Fibroblast of skin of left biceps (primary cell): ENCODE measurements at places on chromosomes 7 and 10.
A peak's percentile ranks its signal among the peaks of the same experiment; 100 is the strongest.

- peak; percentile 5 for DNase-seq
Measured at GRCh38 chr7:155951554-155952158, 139.4 kb upstream of the SHH start.

DNA sequence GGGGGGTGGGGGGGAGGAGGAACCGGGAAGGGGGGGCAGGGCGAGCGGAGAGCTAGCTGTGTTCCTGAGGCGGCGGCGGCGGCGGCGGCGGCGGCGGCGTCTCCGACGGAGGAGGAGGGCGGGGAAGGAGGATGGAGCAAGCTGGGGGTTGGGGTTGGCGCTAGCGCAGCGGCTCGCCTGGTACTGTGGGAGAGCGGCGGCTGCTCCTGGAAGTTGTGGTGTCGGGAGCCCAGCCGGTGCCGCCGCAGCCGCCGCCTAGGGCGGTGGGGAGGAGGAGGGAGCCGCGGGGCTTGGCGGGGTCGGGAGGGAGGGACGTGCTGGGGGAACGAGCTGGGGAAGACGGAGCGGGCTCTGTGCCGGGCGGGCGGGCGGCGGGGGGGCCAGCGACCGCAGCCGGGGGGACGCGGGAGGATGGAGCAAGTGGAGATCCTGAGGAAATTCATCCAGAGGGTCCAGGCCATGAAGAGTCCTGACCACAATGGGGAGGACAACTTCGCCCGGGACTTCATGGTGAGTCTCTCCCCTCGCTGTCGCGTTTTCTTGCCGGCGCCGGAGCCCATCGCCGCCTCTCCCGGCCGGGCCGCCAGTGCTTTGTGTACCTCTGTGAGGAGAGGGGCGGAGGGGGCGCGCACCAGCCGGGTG, at the start of gene PTPN12:
TSS of gene PTPN12 (plus strand) at position 160 of the 642 bp plus-strand sequence. CDS start at position 412, 252 bp downstream.
- DNase-seq = no peak

GRCh38 chr10:118735294-118735693, 19.5 kb downstream of the CACUL1 start:
- no peak for DNase-seq

- no peak for DNase-seq
Measured at GRCh38 chr10:88138319-88138848, 275.0 kb downstream of the PTEN start.

DNA sequence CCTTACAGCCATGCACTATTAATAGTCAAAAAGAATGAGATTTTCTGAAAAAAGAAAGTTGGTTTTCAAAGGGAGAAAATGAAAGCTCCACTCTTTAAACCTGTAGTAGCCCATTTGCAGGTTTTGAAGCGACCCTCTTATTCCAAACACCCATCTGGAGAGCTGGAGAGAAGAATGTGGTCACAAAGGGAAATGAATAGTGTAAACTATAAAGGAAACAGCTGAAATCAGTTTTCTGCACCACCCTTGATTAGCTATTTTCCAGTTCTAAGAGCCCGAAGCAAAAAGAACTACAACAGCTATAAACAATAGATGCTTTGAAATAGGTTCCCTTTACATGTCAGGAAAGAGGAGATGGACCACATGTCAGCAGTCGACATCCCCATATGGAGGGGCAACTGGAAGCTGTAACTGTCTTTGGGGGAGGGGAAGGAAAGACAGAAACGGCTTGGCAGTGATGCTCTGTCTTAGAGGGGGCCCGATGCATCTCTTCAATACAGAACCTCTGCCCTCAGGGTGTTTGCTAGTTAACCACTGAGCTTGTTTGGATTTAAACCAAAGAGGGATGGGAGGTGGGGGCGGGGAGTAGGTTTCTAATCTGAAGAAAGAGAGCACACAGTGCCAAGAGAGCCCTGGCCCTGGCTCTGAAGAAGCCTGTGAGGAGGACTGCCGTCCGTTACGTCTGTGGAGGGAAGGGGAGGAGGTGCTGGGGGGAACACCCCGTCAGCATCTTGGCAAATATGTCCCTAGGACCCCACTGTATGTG, 55.3 kb downstream of the CPVL start:
- no peak for DNase-seq

DNA sequence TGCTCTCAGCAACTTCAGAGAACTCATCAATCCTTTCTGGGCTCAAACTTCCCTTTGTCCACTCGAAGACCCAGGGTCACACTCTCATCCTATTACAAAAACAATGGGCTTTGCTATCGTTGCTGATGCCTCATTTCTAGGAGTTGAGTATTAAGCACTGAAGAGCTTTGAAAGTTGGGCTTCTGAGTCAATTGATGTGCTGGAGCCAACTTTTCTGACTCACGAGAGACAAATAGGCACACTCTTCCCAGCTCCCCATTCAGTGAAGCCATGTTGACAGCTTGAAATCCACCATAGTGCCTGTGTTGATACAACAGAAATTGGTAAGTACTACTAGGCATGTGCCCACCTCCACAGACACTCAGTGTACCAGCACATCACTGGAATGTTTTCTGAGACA, 97.5 kb upstream of the PRSS58 start:
- DNase-seq = no peak

- no peak for DNase-seq
Measured at GRCh38 chr7:107046491-107047259, 2.2 kb downstream of the PRKAR2B start.

DNA sequence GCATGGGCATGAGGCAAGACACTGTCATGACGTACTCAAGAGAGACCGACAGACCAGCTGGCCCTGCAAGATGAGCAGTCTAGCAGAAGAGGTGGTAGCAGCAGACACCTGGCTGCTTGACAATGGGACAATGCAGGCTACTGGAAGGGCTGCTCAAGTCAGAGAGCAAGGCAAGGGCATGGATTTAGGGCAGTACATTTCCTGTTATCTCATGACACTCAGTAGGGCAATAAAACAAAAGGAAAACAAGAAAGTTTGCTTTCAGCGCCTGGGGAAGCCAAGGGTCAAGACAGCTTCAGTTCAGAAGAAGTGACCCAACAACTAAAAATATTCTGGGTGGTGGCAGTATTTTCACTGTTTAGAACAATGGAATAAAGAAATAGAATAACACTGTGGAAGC, 331.8 kb upstream of the PHYHIPL start:
- no peak for DNase-seq

DNA sequence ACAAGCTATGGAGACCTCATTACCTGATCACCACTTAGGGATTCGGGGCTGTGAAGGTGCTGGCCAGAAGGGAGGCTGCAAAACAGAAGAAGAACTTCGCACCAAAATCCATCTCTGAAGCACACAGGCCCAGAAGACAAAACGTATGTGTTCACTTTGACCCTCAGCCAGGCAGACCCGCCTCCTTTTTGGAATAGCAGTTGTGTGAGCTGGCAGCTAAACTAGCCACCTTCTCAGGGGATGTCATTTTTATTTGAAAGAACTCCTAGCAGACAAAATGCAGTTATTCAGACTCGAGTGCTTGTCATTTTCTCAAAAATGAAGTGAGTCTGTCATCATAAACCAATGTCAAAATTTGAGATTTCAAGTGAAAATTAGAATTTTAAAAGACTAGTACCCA, 71.7 kb downstream of the TNS3 start:
- no peak for DNase-seq

- no peak for DNase-seq
Measured at GRCh38 chr7:101929256-101929655, 111.8 kb downstream of the CUX1 start.

DNA sequence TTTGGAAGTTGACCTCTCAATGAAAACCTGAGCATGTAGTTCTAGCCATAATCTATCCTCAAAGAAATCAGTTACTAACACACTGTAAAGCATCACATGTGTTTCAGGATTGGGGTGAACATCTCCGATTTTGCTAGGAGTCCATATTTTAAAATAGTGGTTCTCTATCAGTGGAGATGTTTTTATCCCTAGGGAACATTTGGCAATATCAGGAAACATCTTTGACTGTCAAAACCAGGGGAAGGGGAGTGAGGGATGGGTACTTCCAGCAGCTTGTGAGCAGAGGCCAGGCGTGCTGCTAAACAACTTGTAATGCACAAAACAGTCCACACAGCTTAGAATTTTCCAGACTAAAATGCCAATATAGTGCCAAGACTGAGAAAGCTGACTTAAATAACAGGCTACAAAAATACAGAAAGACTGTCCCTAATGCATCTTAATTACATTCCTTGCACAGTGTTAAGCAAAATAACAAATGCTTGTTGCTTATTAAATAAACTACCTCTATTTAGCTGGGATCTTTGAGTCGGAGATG, 120.9 kb downstream of the CRPPA start:
- DNase-seq = no peak

GRCh38 chr7:2214636-2215035, 18.1 kb downstream of the MAD1L1 start:
- DNase-seq = no peak

GRCh38 chr7:142969183-142969582, 7.0 kb upstream of the KEL start:
- no peak for DNase-seq

GRCh38 chr7:101933688-101934121, 116.3 kb downstream of the CUX1 start:
- no peak for DNase-seq

GRCh38 chr10:73650537-73651331, 5.1 kb downstream of the SYNPO2L start:
- peak; percentile 68 for DNase-seq

GRCh38 chr7:116327752-116328151, 117.4 kb downstream of the TES start:
- DNase-seq = peak; percentile 60

- no peak for DNase-seq
Measured at GRCh38 chr7:98785929-98786571, 83.8 kb downstream of the TMEM130 start.

DNA sequence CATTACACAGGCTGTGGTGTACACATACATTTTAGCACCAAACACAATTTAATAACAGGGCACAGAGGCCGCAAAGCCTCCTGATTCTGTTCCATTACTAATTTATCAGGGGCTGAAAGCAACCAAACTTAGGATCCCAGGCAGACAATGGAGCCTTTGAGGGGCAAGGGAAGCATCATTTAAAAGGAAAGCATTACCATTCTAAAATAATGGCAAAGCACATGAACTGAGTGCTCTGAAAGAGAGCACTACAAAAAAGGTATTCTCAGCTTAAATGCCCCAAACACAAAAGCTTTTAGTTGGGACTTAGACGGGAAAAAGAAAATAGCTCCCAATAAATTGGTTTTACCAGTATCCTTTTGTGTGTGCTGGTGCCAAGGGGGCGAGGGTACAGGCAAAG, 282.0 kb upstream of the ETV1 start:
- no peak for DNase-seq

- DNase-seq = no peak
Measured at GRCh38 chr10:4121502-4122380, 336.7 kb upstream of the KLF6 start.
